ENCODE measurements at places on chromosomes 6 and 20.
A peak's percentile ranks its signal among the peaks of the same experiment; 100 is the strongest.

GRCh38 chr20:1441133-1441532 lies 25.5 kb downstream of the NSFL1C start:
- no peak for DNase-seq

DNA sequence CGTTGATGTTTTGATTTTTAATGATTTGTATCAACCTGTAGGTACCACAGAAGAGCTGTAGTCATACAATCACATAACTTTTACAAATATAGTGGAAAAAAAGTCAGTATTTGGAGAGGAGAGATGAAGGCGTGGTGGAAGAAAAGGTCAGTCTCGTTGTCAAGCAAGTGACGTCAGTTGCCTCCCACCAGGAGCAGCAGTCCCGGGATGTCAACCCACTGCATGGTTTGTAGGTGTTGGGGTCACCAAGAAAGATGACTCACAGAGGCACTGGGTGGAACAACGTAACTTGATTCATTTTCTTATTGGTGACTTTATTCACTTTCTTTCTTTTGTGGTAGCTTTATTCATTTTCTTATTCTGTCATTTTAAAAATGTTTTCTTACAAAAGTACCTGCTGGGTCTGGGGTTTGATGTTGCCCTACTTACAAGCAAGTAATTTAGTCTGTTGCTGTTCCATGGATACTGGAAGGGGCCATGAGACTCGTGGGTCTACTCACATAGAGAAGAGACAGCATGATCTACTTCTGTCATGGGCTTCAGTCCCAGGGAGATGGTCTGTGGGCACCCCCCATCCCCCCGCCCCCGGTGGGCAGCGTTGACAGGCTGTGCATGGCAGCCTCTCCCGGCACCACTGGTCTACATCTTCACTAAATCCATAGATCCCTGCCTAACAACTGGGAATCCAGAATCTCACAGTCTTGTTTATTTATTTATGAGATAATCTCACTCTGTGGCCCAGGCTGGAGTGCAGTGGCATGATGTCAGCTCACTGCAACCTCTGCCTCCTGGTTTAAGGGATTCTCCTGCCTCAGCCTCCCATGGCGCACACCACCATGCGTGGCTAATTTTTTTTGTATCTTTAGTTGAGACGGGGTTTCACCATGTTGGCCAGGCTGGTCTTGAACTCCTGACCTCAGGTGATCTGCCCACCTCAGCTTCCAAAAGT lies 36.4 kb upstream of the SYNJ2 start:
- DNase-seq, result no peak

DNA sequence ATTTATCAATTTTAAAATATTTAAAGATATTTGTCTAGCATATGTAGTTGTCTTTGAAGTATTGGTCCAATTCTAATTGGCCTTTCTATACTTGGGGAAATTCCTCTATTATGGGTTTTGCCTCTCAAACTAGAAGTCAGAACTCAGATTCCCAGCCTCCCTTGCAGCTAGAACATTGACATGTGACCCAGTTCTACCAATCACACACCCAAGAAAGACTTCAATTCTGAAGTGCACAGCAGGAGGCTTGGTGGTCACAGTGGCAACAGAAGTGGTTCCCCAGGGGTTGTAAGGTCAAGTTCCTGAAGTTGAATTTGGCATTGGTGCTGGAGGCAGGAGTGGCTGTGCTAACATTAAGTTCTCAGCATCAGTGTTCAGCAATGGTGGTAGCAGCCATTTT lies 14.8 kb upstream of the FKBP5 start:
- no peak for DNase-seq

GRCh38 chr6:142162780-142163179 lies 15.7 kb downstream of the VTA1 start:
- DNase-seq, result no peak

GRCh38 chr6:76072562-76072961 lies at the start of gene IMPG1:
IMPG1 (minus strand) TSS chr6:76072662; CDS start chr6:76072488, 174 bp downstream.
- DNase-seq, result no peak

- peak; percentile 16 for DNase-seq
Measured at GRCh38 chr6:70166088-70166958, 136.6 kb downstream of the COL9A1 start.

GRCh38 chr6:35087361-35088280 lies 53.5 kb downstream of the TCP11 start:
- DNase-seq, result no peak

- DNase-seq, result no peak
Measured at GRCh38 chr6:70130865-70131264, 172.0 kb downstream of the COL9A1 start.

DNA sequence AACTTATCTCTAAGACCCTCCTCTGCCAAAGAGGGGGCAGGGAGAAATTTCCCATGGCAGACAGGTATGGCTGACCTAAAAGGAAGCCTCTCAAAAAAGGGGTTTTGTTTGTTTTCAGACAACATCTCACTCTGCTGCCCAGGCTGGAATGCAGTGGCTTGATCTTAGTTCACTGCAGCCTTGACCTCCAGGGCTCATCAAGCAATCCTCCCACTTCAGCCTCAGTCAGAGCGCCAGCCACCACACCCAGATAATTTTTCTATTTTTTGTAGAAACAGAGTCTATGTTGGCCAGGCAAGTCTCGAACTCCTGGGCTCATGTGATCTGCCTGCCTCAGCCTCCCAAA lies 3.8 kb downstream of the EZR start:
- no peak for DNase-seq

- DNase-seq, result no peak
Measured at GRCh38 chr20:57977569-57977968, 250.9 kb downstream of the ANKRD60 start.

GRCh38 chr6:21404577-21404976 lies 189.0 kb upstream of the SOX4 start:
- DNase-seq, result no peak

GRCh38 chr20:63394069-63394919 lies 33.1 kb upstream of the CHRNA4 start:
- no peak for DNase-seq

- DNase-seq, result no peak
Measured at GRCh38 chr6:69887714-69888345, 21.5 kb downstream of the COL19A1 start.

GRCh38 chr20:17699931-17700351 lies at the start of gene BANF2:
BANF2 (plus strand) TSS chr20:17699966; CDS start chr20:17725026, 25,060 bp downstream.
- DNase-seq, result no peak

DNA sequence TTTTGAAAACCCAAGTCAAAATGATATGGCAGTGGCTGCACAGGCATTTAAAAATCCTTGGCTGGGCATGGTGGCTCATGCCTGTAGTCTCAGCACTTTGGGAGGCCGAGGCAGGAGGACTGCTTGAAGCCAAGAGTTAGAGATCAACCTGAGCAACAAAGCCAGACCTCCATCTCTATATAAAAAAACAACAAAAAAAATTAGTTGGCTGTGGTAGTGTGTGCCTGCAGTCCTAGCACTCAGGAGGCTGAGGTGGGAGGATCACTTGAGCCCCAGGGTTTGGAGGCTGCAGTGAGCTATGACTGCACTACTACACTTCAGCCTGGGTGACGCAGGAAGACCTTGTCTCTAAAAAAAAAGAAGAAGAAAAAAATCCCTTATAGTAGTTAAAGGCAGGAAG lies 142.9 kb downstream of the MYB start:
- no peak for DNase-seq

GRCh38 chr6:26222571-26222970 lies 135.3 kb downstream of the HFE start:
- no peak for DNase-seq

- no peak for DNase-seq
Measured at GRCh38 chr6:144134737-144135136, 15.6 kb upstream of the STX11 start.

- DNase-seq, result no peak
Measured at GRCh38 chr6:10963113-10963512, 76.3 kb downstream of the SYCP2L start.

GRCh38 chr6:30741789-30742315 lies 635 bp downstream of the FLOT1 start:
- no peak for DNase-seq

GRCh38 chr6:11103065-11103464 lies 8.5 kb downstream of the ERVFRD-1 start:
- DNase-seq, result no peak

DNA sequence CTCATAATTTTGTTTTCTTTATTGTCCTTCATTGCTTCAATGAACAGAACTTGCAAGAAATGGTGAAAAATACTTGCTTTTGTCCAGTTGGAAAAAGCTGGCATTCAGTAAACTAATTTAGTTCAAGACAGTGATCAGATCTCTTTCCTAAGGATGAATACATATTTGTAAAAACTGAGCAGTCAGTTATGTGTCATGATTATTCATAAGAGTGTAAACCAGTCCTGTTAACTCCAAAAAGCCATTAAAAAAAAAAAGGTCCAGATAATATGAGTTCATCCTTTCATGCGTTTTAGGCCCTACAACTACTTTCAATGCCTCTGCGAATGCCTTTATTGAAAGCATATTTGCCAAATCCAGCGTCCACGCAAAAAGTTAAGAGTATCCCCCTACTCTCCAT lies 609 bp downstream of the PGM3 start:
- no peak for DNase-seq

DNA sequence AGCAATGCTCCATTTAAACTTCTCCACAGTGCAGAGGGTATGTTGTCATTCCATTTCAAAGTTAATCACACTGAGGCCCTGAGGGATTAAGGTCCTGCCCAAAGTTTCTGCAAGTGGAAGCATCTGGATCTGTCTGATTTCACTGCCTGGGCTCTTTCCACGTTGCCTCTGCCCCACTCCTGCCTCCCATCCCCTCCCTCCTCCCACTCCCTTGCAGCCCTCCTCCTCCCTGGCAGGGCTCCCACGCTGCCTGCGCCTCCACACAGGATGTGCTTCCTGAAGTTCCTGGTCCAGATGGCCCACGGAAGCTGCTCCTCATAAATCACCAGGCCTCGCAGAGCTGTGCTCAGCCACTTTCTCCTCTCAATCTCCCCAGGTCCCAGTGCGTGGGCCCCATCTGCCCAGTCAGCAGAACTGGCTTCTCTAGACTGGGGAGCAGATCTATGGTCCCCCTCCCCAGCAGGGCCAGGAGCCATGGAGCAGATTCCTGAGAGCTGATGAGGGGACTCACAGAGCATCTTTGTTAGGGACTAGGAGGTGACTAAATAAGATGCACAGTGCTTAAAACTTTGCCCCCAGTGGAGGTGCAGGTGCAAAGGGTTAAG lies 65.4 kb upstream of the MAFB start:
- no peak for DNase-seq

DNA sequence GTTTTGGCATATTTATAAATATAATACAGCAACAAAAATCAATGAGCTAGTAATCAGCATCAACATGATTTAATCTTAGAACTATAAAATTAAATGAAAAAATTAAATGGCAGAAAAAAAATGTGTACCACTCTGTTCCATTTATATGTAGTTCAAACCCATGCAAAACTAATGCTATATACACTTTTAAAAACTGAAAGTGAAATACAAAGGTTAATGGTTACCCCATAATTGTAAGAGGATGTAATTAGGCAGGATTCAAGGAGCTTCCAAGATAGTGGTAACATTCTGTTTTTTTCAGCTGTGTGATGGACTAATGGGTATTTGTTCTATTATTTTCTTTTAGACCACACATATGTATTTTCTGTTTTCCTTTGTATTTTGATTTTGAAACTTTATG lies 492.1 kb downstream of the UTRN start:
- no peak for DNase-seq

DNA sequence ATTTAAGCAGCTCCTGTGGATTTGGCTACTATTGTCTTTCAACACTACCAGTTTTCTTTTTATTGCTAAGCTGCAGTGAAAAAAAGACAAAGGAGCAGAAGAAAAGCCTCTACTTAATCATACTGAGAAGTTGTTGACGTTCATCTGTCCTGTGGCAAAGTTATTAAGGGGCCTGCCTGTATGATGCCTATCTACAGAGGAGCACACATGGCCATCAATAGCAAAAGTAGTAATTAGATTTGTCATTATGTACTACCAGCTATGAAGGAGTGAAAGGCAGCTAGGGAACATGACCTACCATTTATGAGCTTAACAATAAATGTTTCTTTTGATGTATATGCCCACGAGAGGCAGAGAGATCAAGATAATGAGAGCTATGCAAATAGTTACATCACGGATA lies 620.9 kb downstream of the PHF3 start:
- no peak for DNase-seq

DNA sequence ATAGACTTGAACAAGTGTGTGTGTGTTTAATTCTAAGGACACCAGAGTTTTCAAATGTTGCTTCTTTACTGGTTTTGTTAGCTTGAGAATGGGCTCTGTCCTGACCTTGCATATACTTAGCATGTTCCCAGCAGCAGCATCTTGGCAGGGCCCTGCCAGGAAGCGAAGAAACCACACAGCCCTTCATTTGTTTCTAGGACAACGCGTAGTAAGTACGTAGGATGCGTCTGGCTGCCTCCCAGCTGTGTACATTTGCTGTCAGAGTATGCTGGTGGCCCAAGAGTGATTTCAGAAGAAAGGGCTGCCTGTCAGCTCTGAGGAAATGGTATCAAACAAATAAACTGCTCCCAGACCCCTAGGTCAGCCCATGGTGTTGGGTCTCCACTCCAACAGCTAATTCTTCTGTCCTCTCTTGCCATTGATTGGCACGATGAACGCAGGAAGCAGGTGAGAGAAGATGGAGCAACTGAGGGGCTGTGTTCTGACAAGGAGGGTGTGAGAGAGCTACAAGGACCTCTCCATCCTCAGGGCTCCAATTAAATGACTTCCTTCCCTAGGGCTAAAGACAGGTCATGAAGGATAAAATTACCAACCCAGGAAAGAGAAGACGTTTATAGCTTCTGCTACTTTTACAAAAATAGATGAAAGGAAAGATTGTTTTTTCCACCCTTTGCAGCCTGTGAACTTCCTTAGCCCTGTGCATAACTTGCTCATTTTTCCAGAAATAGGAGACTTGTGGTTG lies 55.9 kb upstream of the HDDC2 start:
- no peak for DNase-seq

GRCh38 chr20:24384865-24385264 lies 84.6 kb upstream of the SYNDIG1 start:
- DNase-seq, result no peak

GRCh38 chr6:10690651-10691445 lies 3.6 kb downstream of the C6orf52 start:
- no peak for DNase-seq

DNA sequence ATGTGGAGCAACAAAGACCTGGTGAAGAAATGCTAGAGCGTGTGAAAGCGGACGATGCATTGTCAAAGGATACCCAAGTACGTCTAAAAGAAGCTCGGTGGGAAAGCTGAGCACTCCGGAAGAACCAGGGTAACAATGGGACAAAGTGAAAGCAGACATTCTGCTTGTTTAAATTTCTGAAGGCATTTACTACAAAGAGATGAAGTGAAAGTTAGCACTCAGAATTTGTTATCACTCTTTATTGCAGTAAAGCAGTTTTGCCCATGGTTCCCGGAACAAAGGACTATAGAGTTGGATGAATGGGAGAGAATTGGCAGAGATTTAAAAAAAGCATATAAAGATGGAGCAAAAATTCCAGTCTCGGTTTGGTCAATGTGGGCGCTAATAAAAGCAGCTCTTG lies 12.8 kb upstream of the IRAK1BP1 start:
- no peak for DNase-seq

- DNase-seq, result no peak
Measured at GRCh38 chr20:16707674-16708073, 22.2 kb upstream of the SNRPB2 start.

Data from iPS DF 6.9 (cell line).